Suppressor macrophage treated with lipopolysaccharide for 1 hour (primary cell): ENCODE measurements at places on chromosomes 12 and 14.

- no peak for DNase-seq
These were observed 32.9 kb upstream of the AMIGO2 start for GRCh38 chr12:47112679-47113078.

DNA sequence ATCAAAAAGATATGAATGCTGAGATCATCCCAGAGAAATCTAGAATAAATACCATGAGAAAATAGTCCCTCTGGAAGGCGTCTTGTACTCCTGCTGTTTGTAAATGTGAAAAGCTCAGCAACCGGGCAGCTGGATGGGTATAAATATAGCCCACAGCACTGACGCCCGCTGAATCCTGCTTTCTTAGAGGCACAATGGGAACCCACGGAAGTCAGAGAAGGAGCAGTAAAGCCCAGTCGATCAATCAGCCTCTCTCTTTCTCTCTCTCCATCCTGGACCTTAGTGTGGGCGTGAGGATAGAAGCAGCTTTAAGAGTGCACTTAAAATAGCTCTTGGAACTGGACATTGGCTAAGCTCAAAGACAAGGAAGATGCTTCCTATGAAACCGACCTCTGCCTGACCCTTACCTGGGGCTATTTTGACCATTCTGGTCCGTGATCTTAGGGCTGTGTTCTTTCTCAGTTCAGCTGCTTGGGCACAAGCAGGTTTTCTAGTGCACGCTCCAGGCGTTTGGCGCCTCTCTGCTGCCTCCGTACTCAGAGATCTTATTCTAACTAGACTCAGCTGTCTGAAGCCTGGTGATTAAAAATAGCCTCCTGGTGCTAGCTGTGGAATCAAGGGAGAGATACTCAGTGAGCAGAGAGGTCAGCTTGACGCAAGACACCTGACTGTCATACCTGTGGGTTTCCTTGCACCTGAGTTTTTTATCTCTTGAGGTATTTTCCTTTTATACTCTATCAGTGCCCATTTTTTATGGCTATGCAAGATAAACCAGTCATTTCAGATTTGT, 144.6 kb downstream of the ETV6 start:
- no peak for DNase-seq

DNA sequence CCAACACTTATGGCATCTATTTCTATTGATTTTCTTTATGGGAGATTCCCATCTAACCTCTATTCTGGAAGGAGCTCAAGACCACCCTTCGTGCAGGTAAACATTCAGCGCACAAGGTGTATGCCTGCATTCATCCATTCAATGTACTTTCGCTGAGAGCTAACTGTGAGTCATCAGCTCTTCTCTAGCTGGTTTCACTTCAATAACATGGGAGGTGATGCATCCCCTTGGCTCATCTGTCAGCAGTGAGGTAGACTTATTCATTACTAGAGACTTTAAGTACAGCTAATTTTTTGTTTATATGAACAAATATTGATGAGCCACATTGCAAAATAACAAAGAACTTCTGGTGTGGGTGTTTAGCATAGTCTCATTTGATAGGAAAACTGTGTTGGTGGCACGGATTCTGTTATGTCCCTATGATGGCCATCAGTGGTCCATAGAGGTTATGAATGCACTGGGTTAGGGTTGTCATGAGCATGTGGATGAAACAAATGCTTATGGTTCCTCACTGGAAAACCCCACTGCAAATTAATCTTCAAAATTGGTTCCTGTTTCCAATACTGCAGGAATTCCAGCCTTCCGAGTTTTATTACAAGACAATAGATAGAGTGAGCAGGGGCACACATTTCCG, 1151.0 kb downstream of the BCL11B start:
- no peak for DNase-seq

GRCh38 chr12:129551441-129551840, 352.4 kb downstream of the TMEM132D start:
- no peak for DNase-seq

DNA sequence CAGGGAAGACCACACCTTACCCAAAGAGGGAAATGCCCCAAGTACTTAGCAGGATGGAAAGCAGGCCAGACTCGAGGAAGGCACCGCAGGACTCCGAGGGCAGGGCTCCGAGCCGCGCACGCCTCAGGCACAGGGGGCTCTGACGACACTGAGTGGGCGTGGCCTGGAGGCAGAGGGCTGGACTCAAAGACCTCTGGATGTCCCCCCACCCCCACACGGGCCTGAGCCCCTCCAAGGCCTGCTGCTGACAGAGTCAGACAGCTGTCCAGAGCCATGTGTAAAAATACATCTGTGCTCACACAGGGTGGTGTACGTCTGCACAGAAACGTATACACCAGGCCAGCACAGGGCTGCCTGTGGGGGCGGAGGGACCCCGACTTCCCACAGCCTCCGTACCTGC, 1.4 kb downstream of the AKT1 start:
- peak; percentile 66 for DNase-seq

GRCh38 chr12:47725893-47726292, 603 bp upstream of the ENDOU start:
- no peak for DNase-seq

- DNase-seq = no peak
These were observed 177.5 kb downstream of the PELI2 start for GRCh38 chr14:56295743-56296142.

GRCh38 chr12:62267480-62267879, 7.3 kb downstream of the USP15 start:
- peak; percentile 72 for DNase-seq

DNA sequence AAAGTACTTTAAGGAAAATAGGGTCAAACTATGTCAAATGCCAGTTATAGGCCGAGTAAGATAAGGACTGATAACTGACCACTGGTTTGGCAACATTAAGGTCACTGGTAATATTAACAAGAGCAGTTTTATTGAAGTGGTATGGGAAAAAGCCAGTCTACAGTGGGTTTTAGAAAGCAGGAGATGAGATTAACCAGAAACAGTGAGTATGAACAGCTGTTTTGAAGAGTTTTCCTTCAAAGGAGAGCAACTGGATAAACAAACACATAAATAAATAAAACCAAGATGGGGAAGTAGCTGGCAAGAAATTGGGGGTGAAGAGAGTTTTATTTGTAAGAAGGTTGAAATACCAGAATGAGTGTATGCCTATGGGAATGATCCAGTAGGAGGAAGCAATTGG, 30.3 kb downstream of the KITLG start:
- DNase-seq = no peak

DNA sequence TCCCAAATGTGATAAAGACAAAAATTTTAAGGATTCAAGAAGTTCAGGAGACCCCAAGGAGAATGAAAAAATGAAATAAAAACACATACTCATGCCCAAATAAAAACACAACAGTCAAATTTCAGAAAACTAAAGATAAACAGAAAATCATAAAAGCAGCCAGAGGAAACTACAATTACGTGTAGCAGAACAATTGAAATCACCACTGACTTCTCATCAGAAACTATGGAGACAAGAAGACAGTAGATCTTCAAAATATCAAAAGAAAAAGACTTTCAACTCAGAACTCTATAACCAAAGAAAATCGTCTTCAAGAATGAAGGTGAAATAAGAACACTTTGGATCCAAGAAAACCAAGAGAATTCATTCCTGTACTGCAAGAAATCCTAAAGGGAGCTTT, 54.9 kb downstream of the DIO3 start:
- DNase-seq = no peak

DNA sequence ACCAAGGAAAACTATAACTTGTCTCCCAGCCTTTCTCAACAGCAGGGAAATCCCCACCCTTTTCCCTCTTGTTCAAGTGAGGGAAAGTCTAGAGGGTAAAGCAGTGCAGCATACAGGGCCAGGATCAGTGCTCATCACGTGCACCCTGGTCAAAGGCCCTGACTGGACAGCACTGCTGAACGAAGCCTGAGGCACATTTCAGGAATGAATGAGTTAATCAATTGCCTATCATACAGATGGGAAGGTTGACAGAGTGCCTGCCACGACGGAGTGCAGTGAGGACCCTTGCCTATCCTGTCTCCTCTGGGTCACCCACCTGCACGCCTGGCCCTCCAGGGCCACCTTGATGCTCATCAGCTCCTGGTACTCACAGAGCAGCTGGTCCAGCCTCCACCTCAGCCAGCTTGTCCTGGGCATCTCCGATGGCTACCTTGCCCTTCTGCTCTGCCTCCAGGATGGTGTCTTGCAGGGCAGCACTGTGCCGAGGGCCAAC, 11.7 kb upstream of the KRT73 start:
- DNase-seq = peak; percentile 8

- DNase-seq = no peak
These were observed 56.1 kb downstream of the EMP1 start for GRCh38 chr12:13252616-13253015.

DNA sequence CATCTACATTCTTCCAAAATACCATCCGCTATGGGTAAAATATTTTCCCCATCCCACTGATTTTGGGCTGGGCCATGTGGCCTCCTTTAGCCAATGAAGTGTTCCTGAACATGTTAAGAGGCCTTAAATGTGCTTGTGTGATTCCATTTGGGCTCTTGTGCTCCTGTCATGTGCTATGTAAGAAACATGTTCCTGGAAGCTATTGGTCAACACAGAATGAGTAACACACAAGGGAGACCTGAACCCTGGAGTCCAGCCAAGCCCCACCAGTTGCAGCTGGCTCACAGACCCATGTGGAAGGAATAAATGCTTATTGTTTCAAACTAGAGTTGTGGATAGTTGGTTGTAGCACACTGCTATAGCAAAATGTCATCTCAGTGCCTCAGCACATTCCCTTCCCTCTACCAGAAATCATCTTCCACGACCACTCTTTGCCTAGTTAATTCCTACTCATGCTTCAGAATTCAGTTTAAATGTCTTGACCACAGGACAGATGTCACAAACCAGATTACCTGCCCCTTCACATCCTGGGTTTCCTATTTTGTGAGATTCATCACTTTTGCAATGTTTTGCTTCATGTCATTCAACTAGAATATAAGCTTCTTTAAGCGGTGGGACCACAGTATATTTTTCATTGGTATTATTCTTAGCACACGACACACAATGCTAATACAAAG, 217.3 kb upstream of the EEA1 start:
- DNase-seq = no peak

DNA sequence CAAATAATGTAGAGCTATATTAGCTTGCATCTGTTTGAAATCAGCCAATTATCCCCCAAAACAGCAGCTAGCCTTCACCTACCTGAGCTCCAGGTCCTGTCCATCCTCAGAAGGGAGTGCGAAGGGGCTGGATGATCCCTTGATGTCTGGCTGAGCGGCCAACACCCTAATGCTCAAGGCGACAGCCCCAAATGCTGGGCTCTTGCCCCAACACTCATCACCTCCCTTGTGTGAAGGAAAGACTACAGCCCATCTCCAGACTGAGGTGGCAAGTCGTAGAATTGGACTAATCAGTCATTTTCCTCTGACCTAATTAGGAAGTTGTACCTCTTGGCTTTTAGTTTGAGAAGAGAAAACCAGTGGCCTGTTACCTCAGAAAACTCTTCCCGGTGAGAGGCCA, 16.3 kb upstream of the MDM1 start:
- DNase-seq = no peak

DNA sequence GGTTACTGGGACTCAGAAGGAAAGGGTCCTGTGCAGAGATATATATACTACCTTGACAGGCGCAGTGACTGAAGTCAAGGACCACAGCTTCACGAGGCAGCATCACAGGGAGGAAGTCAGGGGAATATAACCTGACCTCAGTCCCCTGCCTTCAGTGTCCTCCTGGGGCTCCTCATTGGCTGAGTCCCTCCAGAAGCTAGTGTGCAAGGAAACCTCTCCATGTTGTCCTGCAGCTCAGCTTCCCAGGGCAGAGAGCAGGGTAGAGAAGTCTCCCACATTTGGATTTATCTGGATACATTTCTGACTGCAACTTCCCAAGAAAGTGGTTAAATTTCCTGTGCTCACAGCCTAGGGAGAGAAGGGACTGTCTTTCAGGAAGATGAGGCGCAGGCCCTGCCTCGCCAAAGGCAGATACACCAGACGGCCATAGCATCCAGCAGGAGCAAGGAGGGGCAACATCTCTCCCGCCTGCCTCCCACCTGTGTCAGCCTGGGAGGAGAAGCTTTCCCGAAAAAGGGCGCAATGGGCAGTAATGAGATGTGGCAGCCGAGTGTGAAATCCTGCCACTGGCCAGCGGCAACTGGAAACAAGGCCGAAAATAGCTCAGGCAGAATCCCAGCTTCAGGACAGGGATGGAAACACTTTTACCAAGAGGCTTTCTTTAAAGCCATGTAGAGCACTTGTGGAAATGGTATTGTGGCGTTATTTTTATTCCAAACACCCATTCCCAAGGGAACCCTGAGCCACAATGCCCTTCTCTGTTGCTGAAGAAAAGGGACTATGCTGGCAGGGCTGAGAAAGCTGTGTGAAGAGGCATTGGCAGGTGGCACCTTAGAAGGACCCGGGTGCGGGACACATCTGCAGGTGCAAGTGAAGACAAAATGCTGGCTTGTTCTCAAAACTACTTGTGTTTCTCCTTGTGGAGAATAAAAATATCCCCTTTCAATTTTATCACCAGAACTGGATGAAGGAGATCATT, 54.9 kb upstream of the HIF1A start:
- no peak for DNase-seq

GRCh38 chr12:54417712-54418440, 1.2 kb downstream of the ITGA5 start:
- no peak for DNase-seq

DNA sequence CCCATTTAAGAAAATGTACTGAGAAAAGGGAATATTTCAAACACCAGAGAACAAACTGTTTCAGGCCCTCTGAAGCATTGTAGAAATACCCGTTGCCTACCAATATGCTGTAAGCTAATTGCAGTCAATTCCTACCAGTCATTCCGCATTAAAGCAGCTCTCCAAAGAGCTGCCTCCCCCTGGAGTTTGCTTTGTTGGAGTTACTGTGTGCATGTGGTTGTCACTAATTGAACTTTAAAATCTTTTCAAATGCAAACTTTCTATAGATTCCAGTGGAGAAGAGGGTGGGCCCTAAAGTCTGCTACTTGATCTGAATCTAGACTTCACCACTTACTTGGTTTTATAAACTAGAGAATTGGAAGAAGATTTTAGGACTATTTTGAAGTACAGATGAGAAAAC, 112.7 kb downstream of the PLXNC1 start:
- no peak for DNase-seq

- no peak for DNase-seq
These were observed 15.9 kb downstream of the PHETA1 start for GRCh38 chr12:111353026-111353425.

DNA sequence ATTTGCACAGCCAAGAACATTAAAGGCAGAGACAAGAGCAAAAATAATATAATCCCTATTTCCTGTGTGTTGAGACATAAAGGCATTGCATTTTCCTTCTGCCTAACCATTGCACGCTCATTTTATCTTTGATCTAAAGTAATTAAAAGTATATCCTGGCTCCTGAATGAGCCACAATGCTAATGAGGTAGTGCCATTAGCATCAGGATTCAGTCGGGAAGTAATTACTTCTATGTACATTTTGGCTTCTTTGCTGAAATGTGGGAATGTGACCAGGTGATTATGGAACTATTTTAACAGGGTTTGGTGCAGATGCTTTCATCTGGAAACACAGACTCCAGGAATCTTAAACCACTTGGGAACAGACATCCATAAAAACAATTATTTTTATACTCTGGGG, 77.4 kb downstream of the TMTC1 start:
- DNase-seq = no peak
